ENCODE measurements at places on chromosomes 3 and 15. TPM values are rescaled to one million over a fixed set of nuclear protein-coding genes. Genes with fewer than 3 reads are reported as not detected.
A peak's percentile ranks its signal among the peaks of the same experiment; 100 is the strongest.

GRCh38 chr15:88476635-88477060 is 9.1 kb downstream of the MRPS11 start:
- H3K27me3 ChIP-seq = no peaks in the 10 kb centered on the region
- no peaks in the 10 kb centered on the region for H3K36me3 ChIP-seq
- DNase-seq = peak; percentile 65
- no peak overlapping the region for H3K4me3 ChIP-seq
- no peak overlapping the region for H3K27ac ChIP-seq

- H3K36me3 ChIP-seq = no peaks in the 10 kb centered on the region
- no peaks in the 10 kb centered on the region for H3K27me3 ChIP-seq
- peaks cover 55% of the 10 kb centered on the region for H3K4me1 ChIP-seq
- H3K27ac ChIP-seq = peak overlapping the region; percentile 39
- H3K4me3 ChIP-seq = no peak overlapping the region
Observed at GRCh38 chr15:48718646-48719045, 73.1 kb upstream of the FBN1 start.

- H3K27ac ChIP-seq = no peak overlapping the region
- no peaks in the 10 kb centered on the region for H3K4me1 ChIP-seq
- H3K36me3 ChIP-seq = no peaks in the 10 kb centered on the region
- no peaks in the 10 kb centered on the region for H3K27me3 ChIP-seq
Observed at GRCh38 chr3:19632099-19633074, 301.6 kb downstream of the EFHB start.

GRCh38 chr3:12868039-12869034 is 27.0 kb upstream of the RPL32 start:
- no peak overlapping the region for H3K27ac ChIP-seq
- H3K4me3 ChIP-seq = no peak overlapping the region
- no peaks in the 10 kb centered on the region for H3K36me3 ChIP-seq
- DNase-seq = peak; percentile 94
- H3K4me1 ChIP-seq = peaks cover 4% of the 10 kb centered on the region
- H3K27me3 ChIP-seq = no peaks in the 10 kb centered on the region

GRCh38 chr3:144652573-144652972 is 681.0 kb downstream of the DIPK2A start:
- H3K36me3 ChIP-seq = no peaks in the 10 kb centered on the region
- H3K27ac ChIP-seq = 0 out of 2 replicates have a peak overlapping the region, but pooled peaks have one; percentile 13
- no peak overlapping the region for H3K4me3 ChIP-seq
- DNase-seq = peak; percentile 84
- peaks cover 23% of the 10 kb centered on the region for H3K4me1 ChIP-seq
- H3K27me3 ChIP-seq = no peaks in the 10 kb centered on the region

DNA sequence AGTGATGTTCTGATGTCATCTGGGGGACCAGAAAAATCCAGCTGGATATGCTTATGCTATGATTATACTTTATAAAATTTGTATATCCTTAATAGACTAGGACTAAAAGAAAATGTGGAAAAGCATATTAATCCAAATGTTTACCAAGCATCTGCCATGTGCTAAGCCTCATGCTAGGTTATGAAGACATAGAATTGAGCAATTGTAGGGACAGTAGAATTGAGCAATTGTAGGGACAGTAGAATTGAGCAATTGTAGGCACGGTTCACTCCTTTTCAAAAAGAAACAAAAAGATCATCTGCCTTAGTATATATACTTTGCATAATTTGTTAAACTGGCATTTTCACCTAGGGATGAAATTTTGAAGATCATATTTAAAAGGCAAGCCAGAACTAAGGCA is 18.3 kb downstream of the ABHD5 start:
- H3K36me3 ChIP-seq = peaks cover 5% of the 10 kb centered on the region
- no peak overlapping the region for H3K4me3 ChIP-seq
- peak overlapping the region; percentile 73 for H3K27ac ChIP-seq
- DNase-seq = peak; percentile 86
- peaks cover 27% of the 10 kb centered on the region for H3K4me1 ChIP-seq
- H3K27me3 ChIP-seq = no peaks in the 10 kb centered on the region

DNA sequence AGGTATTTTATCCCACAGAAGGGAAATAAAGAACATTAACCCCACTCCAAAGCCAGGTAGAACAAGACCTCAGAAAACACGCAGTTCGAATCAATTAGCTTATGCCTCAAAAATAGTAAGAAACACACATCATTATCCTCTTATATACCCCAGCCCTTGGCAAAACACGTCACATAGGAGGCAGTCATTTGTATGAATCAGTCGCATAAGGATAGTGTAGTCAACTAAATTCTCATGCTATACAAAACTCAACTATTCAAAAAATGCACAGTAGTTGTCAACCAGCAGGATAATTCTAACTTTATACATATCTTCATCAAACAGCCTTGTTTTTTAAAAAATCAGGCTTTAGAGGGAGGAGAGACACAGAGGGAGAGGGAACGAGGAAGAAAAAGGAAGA is 298.4 kb downstream of the FOXP1 start:
- H3K4me3 ChIP-seq = no peak overlapping the region
- H3K4me1 ChIP-seq = 0 out of 2 replicates have a peak, but pooled peaks cover 4% of the 10 kb centered on the region
- H3K27ac ChIP-seq = no peak overlapping the region
- no peak for DNase-seq
- no peaks in the 10 kb centered on the region for H3K36me3 ChIP-seq

PLSCR5 gene
- not detected for total RNA-seq

SCG5 gene
- total RNA-seq = 26.1 TPM

Data from GM23248 (cell line).